Omental fat pad (tissue), 4 donors: ENCODE measurements at places on chromosomes 2 and 18.

DNA sequence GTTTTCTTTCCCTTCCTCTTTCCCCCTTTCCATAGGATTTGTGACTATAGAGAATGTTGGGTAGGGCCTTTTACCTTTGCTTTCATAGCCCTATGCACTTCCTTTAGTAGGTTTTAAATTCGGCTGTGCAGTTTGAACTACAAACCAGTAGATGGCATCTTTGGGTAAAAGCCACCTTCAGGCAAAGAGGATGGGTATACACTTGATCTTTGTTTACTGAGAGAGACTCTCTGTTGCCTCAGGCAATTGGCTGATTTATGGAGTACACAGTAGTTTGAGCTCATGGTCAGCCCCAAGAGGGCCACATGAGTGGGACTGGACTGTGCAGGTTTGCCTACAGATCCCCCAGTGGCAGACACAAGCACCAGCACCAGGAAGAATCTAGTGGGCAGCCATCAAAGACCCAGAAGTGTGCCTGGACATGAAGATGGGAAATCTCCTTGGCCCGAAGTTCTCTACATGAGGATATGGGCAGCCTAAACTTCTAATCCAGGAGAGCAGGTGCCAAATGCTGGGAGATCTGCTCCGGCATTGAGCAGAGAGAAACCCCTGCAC, 1304.3 kb upstream of the DDX18 start:
- no peak for DNase-seq

- DNase-seq, result no peak
These were observed 24.7 kb downstream of the BABAM2 start for GRCh38 chr2:27915191-27915590.

DNA sequence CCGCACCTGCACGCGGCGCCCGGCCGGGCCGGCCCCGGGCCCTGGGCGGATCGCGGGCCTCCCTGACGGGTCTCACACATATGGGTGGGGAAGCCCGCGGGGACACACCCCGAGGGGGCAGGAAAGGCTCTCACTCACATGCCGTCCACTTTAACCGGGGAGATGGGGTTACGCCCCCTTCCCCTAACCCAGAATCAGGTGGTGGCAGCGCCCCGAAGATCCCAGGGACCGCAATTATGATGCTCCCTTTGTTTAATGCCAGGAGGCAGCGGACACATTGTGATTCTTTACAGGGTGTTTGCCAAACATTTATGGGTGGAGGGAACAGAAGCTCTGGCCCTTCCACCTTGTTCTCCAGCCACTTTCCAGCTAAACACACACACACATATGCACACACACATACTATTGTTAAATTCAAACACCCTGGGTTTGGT, 424 bp upstream of the ANKRD44 start:
- DNase-seq, result no peak

- DNase-seq, result no peak
These were observed 27.0 kb downstream of the ENOSF1 start for GRCh38 chr18:685438-685837.

- DNase-seq, result no peak
These were observed 17.6 kb upstream of the CTDP1 start for GRCh38 chr18:79662034-79662433.

DNA sequence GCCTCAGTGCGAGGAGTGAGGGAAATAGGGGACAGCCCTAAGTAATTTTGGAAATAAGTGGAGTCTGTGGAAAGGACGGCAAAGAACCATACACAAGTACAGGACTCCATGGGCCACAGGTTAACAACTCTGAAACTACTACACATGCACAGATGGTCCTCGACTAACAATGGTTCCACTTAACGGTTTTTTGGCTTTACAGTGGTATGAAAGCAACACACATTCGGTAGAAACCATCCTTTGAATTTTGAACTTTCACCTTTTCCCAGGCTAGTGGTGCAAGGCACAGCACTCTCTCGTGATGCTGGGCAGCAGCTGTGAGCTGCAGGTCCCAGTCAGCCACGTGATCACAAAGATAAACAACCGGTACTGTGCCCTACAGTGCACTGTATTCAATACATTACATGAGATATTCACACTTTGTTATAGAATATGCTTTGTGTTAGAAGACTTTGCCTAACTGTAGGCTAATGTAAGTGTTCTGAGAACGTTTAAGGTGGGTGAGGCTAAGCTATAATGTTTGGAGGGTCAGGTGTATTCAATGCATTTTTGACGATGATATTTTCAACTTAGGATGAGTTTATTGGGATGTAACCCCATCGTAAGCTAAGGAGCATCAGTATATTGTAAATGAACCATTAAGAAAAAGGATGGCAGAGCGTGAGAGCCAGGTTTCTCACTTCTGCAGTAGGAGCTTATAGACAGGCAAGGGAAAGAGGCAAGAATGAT, 44.6 kb downstream of the TBC1D8 start:
- DNase-seq, result no peak

GRCh38 chr2:64860276-64860885, 128.8 kb upstream of the SLC1A4 start:
- no peak for DNase-seq

GRCh38 chr2:4135765-4136164, 432.4 kb downstream of the DCDC2C start:
- DNase-seq, result no peak

DNA sequence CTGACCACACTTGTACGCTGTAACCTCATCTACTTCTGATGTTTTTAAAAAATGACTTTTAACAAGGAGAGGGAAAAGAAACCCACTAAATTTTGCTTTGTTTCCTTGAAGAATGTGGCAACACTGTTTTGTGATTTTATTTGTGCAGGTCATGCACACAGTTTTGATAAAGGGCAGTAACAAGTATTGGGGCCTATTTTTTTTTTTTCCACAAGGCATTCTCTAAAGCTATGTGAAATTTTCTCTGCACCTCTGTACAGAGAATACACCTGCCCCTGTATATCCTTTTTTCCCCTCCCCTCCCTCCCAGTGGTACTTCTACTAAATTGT, 2.1 kb downstream of the RHOB start:
- no peak for DNase-seq

- no peak for DNase-seq
These were observed 52.4 kb upstream of the AGPS start for GRCh38 chr2:177340158-177340557.

GRCh38 chr18:54765636-54766375, 62.5 kb upstream of the RAB27B start:
- DNase-seq, result no peak

DNA sequence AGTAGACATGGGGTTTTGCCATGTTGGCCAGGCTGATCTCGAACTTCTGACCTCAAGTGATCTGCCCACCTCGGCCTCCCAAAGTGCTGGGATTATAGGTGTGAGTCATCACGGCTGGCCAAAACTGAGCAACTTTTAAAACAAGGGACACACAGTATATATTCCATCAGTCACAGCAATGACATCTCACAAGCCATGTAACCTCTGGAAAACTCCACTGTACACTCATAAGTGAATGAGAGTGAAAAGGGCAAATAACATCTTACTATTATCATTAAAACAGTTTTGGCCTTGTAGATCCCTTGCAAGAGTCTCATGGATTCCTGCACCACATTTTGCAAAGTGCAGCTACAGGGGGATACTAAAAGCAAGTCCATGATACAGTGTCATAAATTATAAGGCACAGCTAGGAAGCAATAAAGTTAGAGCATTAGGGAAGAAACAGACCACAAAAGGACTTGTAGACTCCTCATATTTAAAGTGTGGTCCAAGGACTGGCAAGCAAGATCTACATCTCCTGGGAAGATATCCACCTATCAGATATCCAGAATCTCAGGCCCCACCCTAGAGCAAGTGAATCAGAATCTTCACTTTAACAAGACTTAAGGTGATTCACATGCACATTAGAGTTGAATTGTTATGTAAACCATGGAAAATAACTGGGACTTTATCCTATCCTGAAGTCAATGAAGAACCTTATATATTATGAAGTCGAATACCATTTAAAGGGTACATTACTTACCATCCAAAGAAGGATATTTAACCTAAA, 5.7 kb downstream of the SMC6 start:
- DNase-seq, result no peak

GRCh38 chr2:60413069-60413813, 140.2 kb downstream of the BCL11A start:
- no peak for DNase-seq

- no peak for DNase-seq
These were observed 566.8 kb upstream of the ZNF804A start for GRCh38 chr2:184031402-184032147.

DNA sequence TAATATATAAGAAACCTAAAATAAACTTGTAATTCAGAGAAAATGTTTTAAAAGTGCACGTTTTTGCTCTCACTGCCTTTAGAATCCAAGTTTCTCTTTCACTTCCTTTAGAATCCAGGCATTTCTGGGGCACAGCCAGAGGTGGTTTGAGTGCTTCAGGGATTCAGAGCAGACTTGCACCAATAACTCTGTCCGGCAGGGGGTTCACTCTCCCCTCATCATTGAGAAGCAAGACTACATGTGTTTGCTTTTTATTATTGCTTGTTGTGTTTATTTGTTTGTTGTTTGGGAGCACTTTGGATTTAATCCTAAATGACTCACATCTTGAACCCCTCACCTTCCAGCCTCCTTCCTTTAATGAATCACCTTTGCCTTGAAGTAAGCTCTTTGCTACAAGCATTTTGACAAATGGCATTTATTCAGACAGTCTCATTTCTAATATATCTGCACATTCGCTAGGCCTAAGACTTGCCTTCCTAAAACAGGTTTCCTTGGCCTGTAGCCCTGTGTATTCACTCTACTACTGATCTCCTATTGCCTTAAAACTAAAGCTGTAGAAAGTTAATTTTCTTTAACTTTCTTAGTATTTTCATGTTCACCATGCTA, 233.5 kb upstream of the ATP5MC3 start:
- peak; percentile 44 for DNase-seq

DNA sequence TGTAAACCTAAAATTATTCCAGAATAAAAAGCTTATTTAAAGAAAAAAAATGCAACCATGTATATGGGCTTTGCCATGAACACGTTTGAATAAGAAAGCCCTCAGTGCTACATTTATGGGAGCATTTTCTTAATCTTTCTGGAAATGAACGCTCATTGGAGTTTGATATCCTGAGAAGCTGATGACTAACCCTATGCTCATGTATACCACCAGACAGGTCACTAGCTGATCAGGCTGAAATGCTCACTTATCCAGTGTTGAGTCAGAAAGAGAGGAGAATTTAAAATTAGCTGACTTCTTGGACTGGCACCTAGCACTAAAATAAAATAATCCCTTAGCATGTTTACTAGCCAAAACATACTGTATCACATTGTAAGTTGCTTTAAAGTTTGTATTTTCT, 254.9 kb upstream of the SIX3 start:
- DNase-seq, result no peak

- no peak for DNase-seq
These were observed 173.0 kb downstream of the BABAM2 start for GRCh38 chr2:28063492-28063962.

GRCh38 chr2:31282634-31283033, 48.7 kb downstream of the EHD3 start:
- no peak for DNase-seq

DNA sequence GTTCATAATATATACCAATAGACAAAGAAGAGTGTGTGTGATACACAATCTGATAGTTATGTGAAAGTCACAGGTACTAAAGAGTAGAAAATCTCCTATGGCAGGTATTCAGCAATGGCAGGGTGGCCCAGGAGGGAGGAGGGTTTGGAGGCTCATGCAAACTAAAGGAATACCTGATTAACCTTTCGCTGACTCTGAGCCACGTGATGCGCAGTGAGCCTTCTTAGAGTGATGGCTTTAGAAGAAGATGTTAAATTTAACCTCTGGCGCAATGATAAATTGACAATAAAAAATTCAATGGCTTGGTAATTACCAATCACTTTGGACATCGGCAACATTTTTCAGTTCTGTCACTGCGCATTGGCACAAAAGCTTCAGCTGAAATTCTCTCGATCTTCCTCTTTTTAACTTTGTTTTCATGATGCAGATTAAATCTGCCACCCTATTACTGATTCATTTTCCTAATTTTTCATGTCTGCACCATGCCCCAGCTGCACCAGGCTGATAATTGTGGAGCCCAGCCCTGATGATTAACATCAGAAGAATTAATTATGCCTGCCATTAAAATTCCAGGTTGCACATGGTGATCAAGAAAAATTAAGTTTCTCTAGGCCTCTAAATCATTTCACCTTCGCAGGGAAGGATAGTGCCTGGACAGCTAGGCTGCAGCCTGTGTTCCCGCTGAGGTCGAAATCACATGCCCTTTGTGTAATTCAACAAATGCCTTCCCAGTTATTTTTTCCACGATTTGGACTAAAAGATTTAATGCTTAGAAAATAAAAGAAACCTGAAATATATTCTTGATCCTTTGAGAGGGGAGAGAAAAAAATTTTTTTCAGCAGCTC, 250.6 kb upstream of the HNRNPA3 start:
- no peak for DNase-seq

GRCh38 chr2:7377916-7378569, 460.8 kb downstream of the RNF144A start:
- no peak for DNase-seq

DNA sequence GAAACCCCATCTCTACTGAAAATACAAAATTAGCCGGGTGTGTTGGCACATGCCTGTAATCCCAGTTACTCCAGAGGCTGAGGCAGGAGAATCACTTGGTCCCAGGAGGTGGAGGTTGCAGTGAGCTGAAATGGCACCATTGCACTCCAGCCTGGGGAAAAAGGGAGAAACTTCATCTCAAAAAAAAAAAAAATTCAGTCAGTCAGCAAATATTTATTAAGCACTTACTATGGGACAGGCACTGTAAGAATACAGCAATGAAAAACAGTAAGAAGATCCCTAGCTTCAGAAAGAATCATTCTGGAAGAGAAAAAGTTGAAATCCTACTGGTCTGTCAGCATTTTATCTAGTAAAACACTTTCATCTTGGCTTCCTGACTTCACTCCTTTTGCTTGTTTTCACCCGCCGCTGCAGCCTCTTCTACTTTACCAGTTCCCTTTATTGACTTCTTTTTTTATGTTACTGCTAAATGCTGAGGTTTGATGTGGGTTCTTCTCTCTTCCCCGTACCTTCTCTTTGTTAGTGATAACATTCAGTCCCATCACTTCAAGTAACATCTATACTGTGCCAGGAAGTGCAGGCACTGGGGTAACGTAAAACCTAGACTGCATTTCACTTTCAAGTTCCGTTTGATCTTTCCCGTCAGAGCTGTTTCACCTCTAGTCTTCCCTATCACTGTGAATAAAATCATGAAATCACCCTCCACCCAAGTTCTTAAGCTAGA, 10.8 kb upstream of the TAF4B start:
- no peak for DNase-seq

DNA sequence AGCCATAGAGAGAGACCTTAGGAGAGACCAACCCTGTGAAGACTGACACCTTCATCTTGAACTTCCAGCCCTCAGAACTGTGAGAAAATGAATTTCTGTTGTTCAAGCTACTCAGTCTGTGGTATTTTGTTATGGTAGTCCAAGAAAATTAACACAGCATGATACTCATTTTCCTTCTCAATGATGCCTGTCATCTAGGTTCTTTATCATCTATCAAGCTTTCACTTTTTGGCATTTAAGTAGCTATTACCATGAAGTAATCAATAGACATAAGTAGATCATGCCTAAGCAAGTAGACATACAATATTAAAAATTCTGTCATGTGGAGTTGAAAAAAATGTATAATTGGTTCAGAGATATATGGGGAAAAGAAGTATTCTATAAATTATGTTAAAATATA, 444.7 kb downstream of the THSD7B start:
- DNase-seq, result no peak
